ENCODE measurements at places on chromosomes 7 and 10. TPM values are rescaled to one million over a fixed set of nuclear protein-coding genes. Genes with fewer than 3 reads are reported as not detected.
A peak's percentile ranks its signal among the peaks of the same experiment; 100 is the strongest.

Gene MYOZ1
- total RNA-seq: not detected

Gene KMT2C
- total RNA-seq: 74.0 TPM

Gene ERVW-1
- total RNA-seq: not detected

Gene LIPM
- not detected for total RNA-seq

Gene SAMD9L
- 102 TPM for total RNA-seq

DNA sequence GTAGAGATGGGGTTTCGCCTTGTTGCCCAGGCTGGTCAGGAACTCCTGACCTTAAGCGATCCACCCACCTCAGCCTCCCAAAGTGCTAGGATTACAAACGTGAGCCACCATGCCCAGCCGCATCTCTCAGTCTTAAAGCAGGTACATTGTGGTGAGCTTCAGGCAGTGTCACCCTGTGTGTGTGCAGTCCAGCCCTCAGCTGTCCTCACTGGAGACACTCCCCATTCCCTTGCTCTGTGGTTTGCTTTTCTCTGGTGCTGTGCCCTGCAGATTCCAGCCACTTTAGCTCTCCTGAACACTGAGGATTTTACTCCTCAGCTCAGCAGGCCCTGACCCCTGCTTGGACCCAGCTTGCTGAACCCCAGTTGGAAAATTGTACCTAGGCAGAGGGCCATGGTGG lies 6.1 kb downstream of the TRRAP start:
- no peak overlapping the region for H3K4me3 ChIP-seq
- peaks cover 44% of the 10 kb centered on the region for H3K36me3 ChIP-seq
- H3K4me1 ChIP-seq: peaks cover 17% of the 10 kb centered on the region
- DNase-seq: no peak

DNA sequence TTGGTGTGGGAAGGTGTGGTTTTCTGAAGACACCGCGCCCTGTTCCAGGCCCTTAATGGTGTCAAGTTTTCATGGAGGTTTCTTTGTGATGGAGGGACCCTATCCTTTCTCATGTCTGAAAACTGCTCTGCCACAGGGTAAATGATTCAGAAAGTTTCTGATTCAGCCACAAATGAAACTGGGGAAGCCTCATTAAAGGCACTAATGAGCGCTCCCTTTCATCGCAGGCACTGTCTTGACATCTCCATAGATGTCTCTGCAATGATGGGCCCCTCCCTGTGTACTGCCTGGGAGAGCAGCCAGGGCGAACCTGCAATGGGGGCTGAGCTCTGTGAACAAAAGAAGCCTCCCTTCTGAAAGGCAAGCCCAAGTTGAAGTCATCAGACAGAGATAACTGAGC lies 355.3 kb downstream of the PRPF18 start:
- no peaks in the 10 kb centered on the region for H3K4me1 ChIP-seq
- H3K27me3 ChIP-seq: no peaks in the 10 kb centered on the region
- H3K36me3 ChIP-seq: no peaks in the 10 kb centered on the region
- H3K4me3 ChIP-seq: no peak overlapping the region

DNA sequence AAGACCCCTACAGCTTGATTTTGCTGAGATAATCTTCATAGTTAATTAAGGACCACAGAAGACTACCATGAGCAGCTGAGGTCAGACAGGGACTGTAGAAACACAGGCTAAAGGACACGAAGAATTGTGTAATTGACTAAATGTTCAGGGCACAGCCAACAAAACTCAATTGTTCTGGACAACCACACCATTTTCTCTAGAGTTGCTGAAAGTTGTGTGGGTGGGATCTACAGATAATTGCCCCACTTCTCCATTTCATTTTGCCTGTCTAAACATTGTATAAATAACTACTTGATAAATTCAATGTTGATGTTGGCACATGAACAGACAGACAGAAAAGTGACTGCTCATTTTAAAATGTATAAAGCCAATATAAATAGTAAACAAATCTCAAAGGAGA lies 39.0 kb upstream of the SLC16A12 start:
- no peak for DNase-seq
- H3K4me3 ChIP-seq: no peak overlapping the region
- no peaks in the 10 kb centered on the region for H3K36me3 ChIP-seq
- H3K27ac ChIP-seq: no peak overlapping the region
- no peaks in the 10 kb centered on the region for H3K4me1 ChIP-seq

- no peak for DNase-seq
- H3K4me1 ChIP-seq: no peaks in the 10 kb centered on the region
- H3K4me3 ChIP-seq: no peak overlapping the region
- H3K36me3 ChIP-seq: no peaks in the 10 kb centered on the region
- H3K27me3 ChIP-seq: peaks cover 3% of the 10 kb centered on the region
- H3K27ac ChIP-seq: no peak overlapping the region
Observed at GRCh38 chr10:120115959-120116358, 223.4 kb downstream of the SEC23IP start.

GRCh38 chr7:45920502-45921380 lies at the start of gene IGFBP3:
Gene IGFBP3, minus strand, starts transcription at chr7:45921272. Its CDS starts 132 bp downstream, at chr7:45921140.
- no peak within 1 kb of the TSS for H3K27ac ChIP-seq
- DNase-seq: no peak
- peak within 1 kb of the TSS; percentile 40 for H3K4me3 ChIP-seq
- H3K36me3 ChIP-seq: peaks cover 2% of the 10 kb centered on the region
